Spinal cord (tissue), 10 donors: ENCODE measurements at places on chromosomes 5 and 9. TPM values are rescaled to one million over a fixed set of nuclear protein-coding genes. Genes with fewer than 3 reads are reported as not detected.

The PCDHA6 gene
- 6.9 TPM for total RNA-seq

The C1QTNF3 gene
- 52.4 TPM for total RNA-seq

The TRIM41 gene
- 23.1 TPM for total RNA-seq

The ABLIM3 gene
- total RNA-seq = 32.6 TPM

The TEX48 gene
- total RNA-seq = not detected

The TMEM215 gene
- 0.44 TPM for total RNA-seq

The COL15A1 gene
- total RNA-seq = 91.4 TPM

The CCDC183 gene
- total RNA-seq = 0.89 TPM

The SPEF2 gene
- total RNA-seq = 36.4 TPM

DNA sequence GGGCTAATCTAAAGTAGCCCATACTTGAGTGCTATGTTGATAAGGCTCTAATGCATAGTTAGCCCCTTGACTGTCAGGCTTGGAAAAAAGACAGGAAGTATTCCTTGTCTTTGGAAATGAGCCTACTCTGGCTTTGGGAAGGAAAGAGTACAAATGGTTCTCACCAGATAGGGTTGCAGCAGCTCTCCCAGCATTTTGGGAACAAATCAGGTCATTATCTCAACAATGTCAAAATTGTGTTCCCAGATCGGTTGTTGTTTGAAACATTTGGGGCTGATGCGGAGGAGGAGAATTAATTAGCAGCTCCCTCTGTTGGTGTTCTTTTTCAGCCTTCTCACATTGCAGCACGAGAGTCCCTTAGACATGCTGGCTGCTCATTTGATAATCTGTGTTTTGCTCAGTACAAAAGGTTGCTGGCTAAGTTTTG lies 294.7 kb upstream of the DMRT1 start:
- H3K27ac ChIP-seq = peak overlapping the region; percentile 70
- peak overlapping the region; percentile 9 for H3K4me3 ChIP-seq
- peaks cover 13% of the 10 kb centered on the region for H3K4me1 ChIP-seq
- DNase-seq = no peak
- peaks cover 3% of the 10 kb centered on the region for H3K36me3 ChIP-seq

- no peak overlapping the region for H3K27ac ChIP-seq
- H3K27me3 ChIP-seq = no peaks in the 10 kb centered on the region
- no peak overlapping the region for H3K4me3 ChIP-seq
- no peaks in the 10 kb centered on the region for H3K4me1 ChIP-seq
- no peak for DNase-seq
Measured at GRCh38 chr5:53334431-53334941, 145.9 kb upstream of the FST start.

DNA sequence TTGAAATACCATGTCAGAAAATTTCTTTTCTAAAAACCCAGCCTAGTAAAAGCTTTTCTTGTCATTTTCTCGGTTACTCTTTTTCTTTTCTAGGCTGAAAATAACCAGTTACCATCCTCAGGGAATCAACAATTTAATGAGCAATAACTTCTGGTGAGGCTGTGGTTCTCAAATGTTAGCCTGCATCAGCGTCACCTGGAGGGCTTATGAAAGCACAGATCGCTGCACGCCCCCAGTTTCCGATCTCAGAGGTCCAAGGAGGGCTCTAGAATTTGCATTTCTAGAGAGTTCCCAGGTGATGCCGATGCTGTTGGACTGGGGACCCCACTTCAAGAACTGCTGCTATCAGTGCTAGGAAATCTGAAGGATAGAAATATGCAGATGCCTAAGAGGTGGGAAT lies 28.9 kb upstream of the TLE1 start:
- no peaks in the 10 kb centered on the region for H3K27me3 ChIP-seq
- H3K27ac ChIP-seq = no peak overlapping the region
- no peak overlapping the region for H3K4me3 ChIP-seq
- H3K4me1 ChIP-seq = no peaks in the 10 kb centered on the region

- no peaks in the 10 kb centered on the region for H3K27me3 ChIP-seq
- H3K27ac ChIP-seq = no peak overlapping the region
- no peak for DNase-seq
- no peaks in the 10 kb centered on the region for H3K36me3 ChIP-seq
- H3K4me3 ChIP-seq = no peak overlapping the region
Measured at GRCh38 chr9:18543406-18544192, 69.6 kb downstream of the ADAMTSL1 start.

DNA sequence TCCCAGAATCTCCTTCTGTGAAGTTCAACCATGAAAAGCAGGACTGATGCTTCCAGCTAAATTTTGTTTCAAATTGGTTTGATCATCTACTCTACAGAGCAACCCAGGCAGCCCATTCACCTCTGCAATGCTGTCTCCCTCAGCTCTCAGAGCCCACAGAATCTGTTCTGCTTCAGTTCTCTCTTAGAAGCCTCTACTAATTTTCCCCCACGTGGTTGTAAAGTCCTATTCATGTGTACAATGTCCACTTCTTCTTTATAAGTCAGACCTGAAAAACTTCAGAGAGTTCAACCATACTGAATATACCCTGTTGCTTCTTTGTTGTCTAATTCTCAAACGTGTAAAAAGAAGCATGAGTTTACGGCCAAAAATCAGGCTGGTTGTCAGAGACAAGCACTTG lies 21.3 kb upstream of the FAM13B start:
- H3K27me3 ChIP-seq = no peaks in the 10 kb centered on the region
- no peak overlapping the region for H3K4me3 ChIP-seq
- H3K4me1 ChIP-seq = peaks cover 4% of the 10 kb centered on the region
- no peak overlapping the region for H3K27ac ChIP-seq
- no peak for DNase-seq
- no peaks in the 10 kb centered on the region for H3K36me3 ChIP-seq

DNA sequence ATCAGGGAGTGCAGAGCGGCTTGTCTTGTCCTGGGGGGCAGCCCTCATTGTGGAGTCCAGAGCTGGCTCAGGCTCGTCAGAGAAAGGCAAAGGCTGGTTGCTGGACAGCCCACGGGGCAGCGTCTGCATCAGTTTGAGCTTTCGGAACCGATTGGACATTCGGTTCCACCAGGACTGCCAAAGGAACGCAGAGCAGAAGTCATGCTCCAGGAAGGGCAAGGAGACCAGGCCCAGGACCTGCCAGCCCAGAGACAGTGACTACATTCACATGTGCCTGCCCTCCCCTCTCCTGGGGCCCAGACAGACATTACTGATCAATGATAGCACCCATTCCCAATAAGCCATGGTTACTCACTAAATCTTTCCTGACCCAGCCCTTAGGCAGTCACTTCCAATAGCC lies 18.1 kb downstream of the ANKS6 start:
- H3K27me3 ChIP-seq = no peaks in the 10 kb centered on the region
- peaks cover 53% of the 10 kb centered on the region for H3K36me3 ChIP-seq
- no peak overlapping the region for H3K4me3 ChIP-seq
- H3K27ac ChIP-seq = no peak overlapping the region
- no peak for DNase-seq

- H3K27ac ChIP-seq = no peak overlapping the region
- no peak overlapping the region for H3K4me3 ChIP-seq
- H3K4me1 ChIP-seq = no peaks in the 10 kb centered on the region
- H3K36me3 ChIP-seq = no peaks in the 10 kb centered on the region
- H3K27me3 ChIP-seq = no peaks in the 10 kb centered on the region
Measured at GRCh38 chr5:166758151-166758550, 1533.3 kb upstream of the WWC1 start.

DNA sequence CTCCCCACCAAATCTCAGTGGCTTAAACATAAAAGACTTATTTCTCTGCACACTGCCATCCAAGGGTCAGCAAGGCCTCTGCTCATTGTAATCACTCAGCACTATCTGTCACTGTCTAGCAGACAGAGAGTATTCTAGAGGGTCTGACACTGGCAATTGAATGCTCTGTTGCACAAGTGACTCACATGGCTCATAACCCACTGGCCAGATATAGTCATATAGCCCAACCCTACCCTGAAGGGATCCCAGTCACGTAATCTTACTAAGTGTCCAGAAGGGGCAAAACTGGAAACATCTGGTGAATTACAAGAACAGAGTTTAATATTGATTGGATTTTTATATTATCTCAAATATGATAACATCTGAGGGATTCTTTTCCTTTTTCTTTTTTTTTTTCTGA lies 80.7 kb downstream of the TSSK1B start:
- H3K27ac ChIP-seq = no peak overlapping the region
- no peaks in the 10 kb centered on the region for H3K4me1 ChIP-seq
- DNase-seq = no peak

- H3K27me3 ChIP-seq = no peaks in the 10 kb centered on the region
- no peaks in the 10 kb centered on the region for H3K4me1 ChIP-seq
- no peak overlapping the region for H3K27ac ChIP-seq
Measured at GRCh38 chr5:122690266-122690665, 84.6 kb upstream of the SNX2 start.

DNA sequence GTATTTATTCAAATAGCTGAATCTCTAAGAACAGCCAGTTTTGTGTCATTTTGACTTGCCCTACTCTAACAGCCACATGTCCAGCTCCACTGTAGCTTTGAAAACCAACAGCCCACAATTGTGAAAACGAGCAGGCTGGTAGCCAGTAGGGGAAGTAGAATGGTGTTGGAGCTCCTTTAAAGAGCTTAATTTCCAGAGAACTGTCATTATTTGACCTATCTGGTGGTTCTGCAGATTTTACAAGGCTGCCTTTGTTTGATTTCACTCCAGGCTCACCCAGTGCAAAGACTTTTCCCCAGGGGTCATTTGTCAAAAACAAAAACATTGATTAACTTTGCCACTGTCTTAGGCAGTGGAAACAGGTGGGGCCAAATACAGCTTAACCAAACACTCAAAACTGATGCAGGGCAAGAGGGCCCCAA lies 3.2 kb upstream of the PJA2 start:
- no peak overlapping the region for H3K4me3 ChIP-seq
- no peaks in the 10 kb centered on the region for H3K36me3 ChIP-seq
- peak; percentile 41 for DNase-seq
- H3K4me1 ChIP-seq = peaks cover 3% of the 10 kb centered on the region

DNA sequence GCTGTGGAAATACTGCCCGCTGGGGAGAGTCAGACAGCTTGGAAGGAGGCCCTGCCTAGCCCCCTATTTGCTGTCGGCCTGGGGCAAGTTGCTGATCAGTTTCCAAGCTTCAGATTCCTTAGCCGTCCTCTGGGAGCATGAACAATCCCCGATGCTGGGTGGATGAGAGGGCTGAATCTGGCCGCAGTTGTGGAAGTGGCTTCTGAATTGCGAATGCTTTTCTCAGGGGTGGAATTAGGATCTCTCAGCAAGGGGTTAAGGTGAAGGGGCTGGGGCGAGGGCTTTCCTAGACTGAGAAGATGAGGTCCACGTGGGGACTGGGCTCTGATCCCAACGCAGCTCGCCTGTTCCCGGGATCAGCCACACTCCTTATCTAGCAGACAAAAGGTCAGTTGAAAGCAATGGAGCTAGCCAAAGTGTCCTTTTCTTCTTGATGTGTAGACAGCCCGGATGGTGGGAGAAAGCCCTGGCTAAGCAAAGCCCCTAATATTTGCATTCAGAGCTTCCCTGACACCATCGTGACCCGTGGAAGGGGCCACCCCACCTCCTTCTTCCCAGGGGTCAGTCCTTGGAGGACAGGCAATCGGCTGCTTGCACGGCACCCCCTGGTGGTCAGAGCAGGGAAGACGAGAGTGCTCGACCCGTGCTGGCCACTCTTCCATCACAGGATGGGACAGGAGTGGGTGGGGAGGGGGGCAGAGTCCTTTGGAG lies 54.9 kb downstream of the COL15A1 start:
- H3K4me1 ChIP-seq = peaks cover 20% of the 10 kb centered on the region
- peak; percentile 72 for DNase-seq
- H3K4me3 ChIP-seq = no peak overlapping the region

GRCh38 chr9:84170521-84171141 lies 169.9 kb downstream of the SLC28A3 start:
- no peaks in the 10 kb centered on the region for H3K36me3 ChIP-seq
- peaks cover 6% of the 10 kb centered on the region for H3K4me1 ChIP-seq
- H3K27me3 ChIP-seq = no peaks in the 10 kb centered on the region

DNA sequence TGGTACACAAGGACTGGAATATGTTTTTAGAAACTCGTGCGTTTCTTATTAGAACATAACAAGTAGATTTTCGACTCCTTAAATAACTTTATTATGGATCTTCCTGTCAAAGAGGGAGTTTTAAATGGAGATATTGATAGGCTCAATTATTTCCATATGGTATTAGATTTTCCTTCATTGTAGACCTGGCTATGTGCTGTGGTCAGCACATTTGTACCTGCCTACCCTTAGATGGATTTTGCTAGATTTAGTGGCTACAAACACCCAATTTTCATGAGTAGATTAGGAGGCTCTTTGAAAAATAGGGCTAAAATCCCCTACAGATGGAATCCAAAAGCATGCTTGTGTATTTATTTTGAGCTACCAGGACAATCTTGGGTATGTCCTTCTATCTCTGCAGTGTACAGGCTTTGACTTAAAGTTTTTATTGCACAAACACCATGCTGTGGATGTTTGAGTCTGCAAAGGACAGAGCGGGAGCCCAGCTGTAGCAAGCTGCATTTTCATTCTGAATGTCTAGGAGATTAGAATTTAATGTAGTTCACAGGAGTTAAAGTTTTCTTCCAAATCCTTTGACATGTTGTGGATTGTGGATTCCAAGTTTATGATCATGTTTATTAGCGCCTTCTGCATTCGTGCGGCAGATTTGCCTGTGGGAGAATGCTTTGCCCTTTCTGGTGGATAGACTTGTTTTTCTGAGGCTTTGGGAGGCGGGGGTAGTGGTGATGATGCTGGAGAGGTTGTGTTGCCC lies 41.6 kb downstream of the GADD45G start:
- no peak for DNase-seq
- H3K27me3 ChIP-seq = no peaks in the 10 kb centered on the region
- H3K36me3 ChIP-seq = no peaks in the 10 kb centered on the region
- H3K4me1 ChIP-seq = peaks cover 9% of the 10 kb centered on the region

DNA sequence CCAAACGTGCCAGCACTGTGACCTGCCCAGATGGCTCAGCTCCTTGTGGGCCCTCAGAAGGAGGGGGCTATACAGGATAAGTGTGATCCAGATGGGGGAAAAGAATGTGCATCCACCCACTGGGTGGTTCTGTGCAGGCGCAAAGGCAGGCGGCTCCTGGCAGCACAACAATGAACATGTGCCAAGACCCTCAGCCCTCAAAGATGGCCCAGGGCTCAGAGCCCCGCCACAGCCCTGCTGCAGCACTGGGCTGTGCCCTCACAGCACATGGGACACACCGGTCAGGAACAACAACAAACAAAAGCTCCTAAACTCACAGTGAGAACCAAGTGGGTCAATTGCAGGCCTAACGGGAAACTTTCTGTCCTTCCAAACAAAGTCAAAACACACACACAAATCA lies 4.7 kb downstream of the SEMA4D start:
- H3K36me3 ChIP-seq = peaks cover 16% of the 10 kb centered on the region
- H3K4me1 ChIP-seq = peaks cover 48% of the 10 kb centered on the region
- H3K4me3 ChIP-seq = no peak overlapping the region
- no peak overlapping the region for H3K27ac ChIP-seq
- no peaks in the 10 kb centered on the region for H3K27me3 ChIP-seq

DNA sequence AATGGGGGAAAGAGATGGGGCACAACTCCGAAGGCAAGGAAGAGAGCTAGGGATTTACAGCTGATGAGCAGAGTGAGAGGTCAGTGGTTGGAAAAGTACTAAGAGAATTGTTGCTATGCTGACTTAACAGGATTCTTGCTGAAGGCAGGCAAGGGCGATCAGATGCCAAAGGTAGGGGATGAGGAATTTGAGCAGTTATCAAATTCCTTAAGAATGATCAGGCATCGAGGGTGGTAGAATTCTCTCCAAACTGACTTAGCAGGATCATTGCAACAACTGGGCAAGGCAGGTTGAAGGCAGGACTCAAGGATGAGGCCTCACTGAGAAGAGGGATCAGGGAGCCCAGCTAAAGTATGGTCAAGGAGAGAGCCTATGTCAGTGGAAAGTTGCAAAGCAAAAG lies 171.0 kb downstream of the HSD17B3 start:
- no peak overlapping the region for H3K4me3 ChIP-seq
- DNase-seq = no peak
- H3K4me1 ChIP-seq = peaks cover 25% of the 10 kb centered on the region
- H3K36me3 ChIP-seq = no peaks in the 10 kb centered on the region

- no peak for DNase-seq
- no peaks in the 10 kb centered on the region for H3K36me3 ChIP-seq
- no peaks in the 10 kb centered on the region for H3K4me1 ChIP-seq
Measured at GRCh38 chr5:5195128-5195918, 55.2 kb downstream of the ADAMTS16 start.
